Kasumi-1 (cell line): ENCODE measurements at places on chromosomes 4 and X.

- no peak for DNase-seq
Observed at GRCh38 chrX:9884031-9884779, 83.0 kb upstream of the CLDN34 start.

- peak; percentile 26 for DNase-seq
Observed at GRCh38 chr4:116180157-116180601, 905.2 kb downstream of the TRAM1L1 start.

DNA sequence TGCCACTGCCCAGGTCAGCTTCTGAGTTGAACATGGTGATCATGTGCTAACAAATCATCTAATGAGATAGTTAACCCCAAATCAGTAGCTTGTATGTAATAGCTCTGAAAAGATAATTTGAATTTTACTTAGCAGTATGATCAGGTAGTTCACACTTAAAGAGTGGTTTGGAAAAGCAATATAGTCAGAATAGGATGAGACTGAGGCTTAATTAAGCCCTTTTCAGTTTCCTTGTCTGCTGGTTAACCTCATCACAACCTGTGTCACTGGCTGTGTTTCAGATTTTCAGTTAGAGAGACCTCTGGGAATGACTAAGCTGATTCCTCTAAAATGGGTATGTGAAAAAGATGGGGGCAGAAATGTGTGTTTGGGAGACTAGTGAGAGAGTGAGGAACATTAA is 38.1 kb downstream of the GPR174 start:
- DNase-seq = no peak

GRCh38 chr4:68077737-68078136 is 51.9 kb downstream of the TMPRSS11F start:
- DNase-seq = no peak

DNA sequence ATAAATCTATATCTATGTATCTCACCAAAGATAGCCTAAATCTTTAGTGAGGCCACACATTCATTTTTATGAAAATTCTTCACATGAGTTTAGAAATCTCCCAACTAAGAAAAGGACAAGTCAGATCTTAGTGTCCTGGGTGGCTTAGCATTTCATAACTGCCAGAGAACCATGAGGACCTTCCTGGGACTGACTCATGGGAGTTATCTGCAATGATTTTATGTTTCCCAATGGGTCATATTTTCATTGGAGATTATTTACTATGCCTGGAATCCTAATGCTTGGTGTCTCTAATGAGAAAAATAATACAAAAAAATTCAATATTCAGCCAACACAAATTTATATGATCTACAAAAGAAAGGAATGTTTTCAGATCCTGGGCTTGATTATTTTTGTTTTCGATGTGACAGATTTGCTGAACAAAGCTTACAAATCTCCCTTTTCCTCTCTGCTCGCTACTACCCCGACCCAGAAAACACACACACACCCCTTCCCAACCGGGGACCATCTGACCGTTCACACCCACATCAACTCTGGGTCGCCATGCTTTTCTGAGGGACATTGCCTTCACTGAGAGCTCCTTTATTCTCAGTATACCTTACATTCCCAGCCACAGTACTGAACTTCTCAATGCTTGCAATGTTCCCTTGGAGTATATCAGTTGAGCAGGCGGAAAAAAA is 40.1 kb downstream of the SORBS2 start:
- no peak for DNase-seq

DNA sequence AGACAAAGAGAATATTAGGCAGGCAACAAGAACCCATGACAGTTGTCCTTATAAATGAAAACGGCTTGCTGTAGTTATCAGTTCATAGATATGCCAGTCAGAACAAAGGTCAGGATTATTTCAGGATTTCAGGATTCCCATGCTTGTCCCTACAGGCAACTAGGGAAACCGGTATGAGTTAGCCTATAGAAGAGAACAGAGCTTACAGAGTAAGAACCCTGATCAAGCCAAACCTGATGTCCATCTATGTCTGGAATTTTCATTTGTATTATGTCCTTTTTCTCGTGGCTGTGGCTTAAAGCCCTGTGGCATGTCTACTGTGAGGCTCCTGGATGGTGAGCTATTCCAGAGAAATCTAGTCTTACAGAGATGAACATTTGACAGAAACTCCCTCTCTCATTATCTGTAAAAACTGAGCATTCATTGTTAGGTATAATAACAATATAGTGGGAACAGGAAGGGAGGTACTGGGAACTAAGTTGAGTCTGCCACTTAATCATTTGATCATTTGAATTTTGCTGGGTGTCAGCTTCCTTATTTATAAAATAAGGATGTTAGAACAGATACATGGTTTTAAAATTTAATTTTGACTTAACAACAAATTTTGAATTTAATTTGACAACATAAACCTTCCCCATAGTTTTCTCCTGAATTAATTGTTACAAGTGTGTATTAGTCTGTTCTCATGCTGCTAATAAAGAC is 129.5 kb upstream of the KLF3 start:
- DNase-seq = no peak

DNA sequence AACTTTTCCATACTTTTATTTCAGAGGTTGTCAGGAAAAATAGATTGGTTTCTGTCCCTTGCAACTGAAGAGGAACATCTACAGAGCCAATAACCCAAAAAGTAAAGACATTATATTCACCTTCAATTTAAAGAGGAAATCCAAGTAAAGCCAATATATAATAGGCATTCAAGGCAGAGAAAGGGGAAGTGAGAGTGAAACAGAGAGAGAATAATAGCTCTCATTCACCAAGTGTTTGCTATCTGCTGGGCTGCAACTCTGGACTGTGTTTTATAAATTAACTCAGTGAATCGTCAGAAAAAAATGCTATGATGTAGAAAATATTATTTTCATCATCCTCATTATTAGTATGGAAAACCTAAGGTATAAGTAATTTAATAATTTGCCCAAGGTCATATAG is 448.5 kb downstream of the TRAM1L1 start:
- peak; percentile 44 for DNase-seq

GRCh38 chrX:131958724-131959123 is 64.4 kb upstream of the STK26 start:
- DNase-seq = no peak

GRCh38 chr4:2868877-2869487 is 25.3 kb downstream of the ADD1 start:
- no peak for DNase-seq

GRCh38 chr4:82733636-82734035 is 65.0 kb downstream of the SCD5 start:
- DNase-seq = no peak

GRCh38 chr4:66482186-66482585 is 811.9 kb upstream of the EPHA5 start:
- DNase-seq = no peak

DNA sequence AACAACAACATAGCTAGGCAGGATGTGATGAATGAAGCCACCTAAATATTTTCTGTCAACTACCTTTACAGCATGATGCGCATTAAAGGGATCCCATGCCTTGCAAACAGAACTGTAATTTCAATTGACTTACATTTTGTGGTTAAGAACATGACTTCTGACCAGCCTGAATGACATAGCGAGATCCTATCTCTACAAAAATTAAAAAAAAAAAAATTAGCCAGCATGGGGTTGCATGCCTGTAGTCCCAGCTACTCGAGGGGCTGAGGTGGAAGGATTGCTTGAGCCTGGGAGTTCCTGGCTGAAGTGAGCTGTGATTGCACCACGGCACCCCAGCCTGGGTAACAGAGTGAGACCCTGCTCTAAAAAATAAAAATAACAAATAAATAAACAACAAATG is 680.6 kb downstream of the IQCM start:
- no peak for DNase-seq

DNA sequence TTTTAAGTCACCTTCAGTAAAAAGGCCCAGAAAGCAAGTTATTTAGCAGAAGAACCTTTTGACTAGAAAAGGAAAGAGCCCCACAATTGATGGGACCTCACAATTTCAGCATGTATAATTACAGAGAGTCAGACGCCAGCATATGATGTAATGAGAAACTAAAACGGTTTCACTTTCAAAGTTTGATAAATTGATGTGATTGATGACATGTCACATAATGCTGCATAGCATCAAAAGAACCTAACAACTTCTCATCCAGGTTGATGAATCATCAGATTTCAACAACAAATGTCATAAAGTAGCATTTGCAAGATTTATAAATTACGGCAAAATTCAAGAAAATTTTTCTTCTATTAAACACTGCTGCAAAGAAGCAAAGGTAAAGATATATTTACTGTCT is 3.9 kb upstream of the GAR1 start:
- DNase-seq = no peak

DNA sequence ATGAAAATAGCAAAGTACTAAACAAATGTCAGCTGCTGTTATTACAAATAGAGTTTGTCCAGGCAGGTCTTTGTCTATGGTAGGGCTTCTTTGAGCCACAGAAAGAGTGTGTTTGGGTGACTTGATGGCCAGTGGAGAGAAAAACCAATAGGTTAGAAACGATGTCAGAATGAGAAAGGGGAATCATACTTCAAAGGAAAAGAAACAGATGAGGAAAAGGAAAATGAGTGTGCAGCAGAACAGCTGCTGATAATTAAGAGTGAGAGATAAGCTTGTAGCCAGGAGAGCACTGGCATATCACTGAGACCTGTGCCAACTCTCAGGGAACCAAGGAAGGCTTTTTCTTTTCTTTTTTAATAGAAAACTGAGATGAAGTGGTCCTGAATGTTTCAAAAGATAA is 257.2 kb downstream of the ARHGAP24 start:
- DNase-seq = no peak

- DNase-seq = no peak
Observed at GRCh38 chr4:95426455-95426854, 122.3 kb downstream of the UNC5C start.

DNA sequence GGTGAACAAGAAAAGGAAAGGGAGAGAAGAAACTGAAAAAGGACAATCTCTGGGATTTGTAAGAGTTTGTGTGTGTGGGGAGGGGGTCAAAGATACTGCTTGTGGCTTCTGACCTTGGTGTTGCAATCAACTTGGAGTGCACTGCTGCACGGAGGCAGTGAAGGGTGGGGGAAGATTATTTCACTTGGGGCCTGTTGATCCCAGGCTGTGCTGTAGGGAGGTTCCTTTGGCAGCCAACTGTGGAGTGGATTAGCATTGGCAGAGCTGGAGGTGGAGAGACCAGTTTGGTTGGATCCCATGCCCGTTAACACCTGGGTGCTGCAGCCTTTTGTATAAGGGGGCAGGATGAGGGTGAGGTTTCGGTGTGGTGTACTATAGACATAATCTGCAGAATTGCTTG is 38.2 kb downstream of the AFF1 start:
- DNase-seq = peak; percentile 24

- DNase-seq = no peak
Observed at GRCh38 chr4:2823301-2823670, 20.4 kb upstream of the ADD1 start.

DNA sequence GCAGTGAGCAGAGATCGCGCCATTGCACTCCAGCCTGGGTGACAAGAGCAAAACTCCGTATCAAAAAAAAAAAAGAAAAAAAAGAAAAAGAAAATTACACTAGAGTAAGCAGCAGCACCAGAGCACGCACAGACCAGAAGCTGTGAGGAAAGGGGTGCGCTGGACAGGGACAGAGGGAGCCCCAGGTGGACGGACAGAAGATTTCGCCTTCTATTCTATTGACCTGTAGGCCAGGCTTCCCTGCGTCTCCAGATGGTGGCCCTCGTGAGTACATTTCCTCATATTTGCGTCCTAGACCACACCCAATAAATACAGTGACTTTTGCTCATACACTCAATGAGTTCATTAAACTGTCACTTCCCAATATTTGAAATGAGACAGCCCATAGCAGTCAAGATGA is 19.1 kb downstream of the MTNR1A start:
- no peak for DNase-seq

- DNase-seq = no peak
Observed at GRCh38 chr4:157992948-157993839, 179.6 kb downstream of the GASK1B start.

DNA sequence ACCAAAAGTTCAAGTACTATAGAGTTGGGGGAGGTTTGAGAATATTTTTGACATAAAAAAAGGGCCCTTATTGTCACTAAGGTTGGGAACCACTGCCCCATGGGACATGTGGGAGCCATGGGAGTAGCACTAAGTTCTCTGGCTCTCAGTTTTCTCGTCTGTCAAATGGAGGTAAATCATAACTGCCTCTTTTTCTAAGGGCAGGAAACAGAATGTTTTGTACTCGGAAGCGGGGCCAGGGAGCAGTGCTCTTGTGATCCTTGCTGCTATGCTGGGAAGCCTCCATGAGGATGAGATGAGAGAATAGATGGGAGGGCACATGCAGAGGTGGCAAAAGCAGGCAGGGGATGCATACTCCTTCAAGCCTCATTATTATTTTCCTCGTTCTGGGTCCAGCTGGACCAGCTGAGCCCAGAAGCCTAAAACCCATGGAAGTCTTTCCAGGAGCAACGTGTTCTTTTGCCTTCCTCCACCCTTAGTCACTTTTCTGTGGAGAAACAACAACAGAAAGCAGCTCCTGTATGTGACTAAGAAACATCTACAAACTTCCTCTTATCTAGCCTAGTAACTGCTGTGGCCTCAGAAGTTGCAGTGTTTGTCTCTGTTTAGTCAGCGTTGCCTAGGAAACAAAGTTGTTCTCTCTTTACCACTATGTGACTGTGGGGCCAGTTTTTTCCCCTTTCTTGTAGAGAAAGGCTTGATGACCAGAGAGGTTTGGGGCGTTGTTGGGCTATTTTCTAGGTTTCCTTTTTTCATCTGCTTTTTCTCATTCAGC is 64.8 kb downstream of the TSC22D3 start:
- peak; percentile 94 for DNase-seq

DNA sequence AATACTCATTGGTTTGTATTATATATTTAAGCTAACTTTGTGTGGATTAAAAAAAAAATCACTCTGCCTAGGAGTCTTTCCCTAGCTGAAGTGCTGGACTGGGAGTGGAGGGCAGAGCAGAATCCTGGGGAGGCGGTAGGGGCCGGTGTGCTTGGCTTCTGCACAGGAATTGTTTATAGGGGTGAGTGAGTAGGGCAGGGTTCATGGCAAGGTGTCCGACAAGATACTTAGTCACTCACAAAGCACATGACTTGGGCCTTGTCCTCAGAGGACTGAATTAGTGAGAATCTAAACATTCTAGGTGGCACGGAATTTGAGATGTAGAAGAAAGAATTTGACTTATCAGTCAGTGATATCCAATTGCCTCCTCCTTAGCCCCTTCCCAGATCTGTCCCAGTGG is 32.2 kb downstream of the FNIP2 start:
- DNase-seq = no peak

- DNase-seq = no peak
Observed at GRCh38 chr4:146261041-146261440, 46.7 kb downstream of the REELD1 start.

GRCh38 chrX:55163171-55163570 is 57.0 kb upstream of the PAGE5 start:
- no peak for DNase-seq

DNA sequence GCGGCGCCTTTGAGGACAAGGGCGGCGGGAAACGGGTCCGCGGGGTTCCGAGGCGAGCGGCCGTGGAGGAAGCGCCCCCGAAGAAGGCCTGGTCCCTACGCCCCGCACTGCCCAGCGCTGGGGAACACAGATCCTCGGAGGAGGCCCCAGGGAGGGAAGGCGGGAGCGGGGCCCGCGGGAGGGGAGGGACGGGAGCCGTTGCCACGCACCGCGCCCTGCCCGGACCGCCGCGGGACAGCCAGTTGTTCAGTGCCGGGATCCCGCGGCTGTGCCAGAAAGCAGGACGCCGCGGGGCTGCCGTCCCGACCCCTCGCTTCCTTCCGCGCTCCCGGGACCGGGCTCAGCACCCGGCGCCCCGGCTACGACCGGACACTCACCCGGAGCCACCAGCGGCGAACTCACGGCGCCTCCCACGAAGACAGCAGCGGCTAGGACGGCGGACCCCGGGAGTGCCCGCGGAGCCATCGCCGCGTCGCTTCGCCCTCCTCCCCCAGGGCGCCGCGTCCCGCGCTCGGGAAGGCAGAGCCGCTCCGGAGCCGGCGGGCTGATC is 278 bp downstream of the RELL1 start:
- no peak for DNase-seq
